ENCODE measurements at places on chromosomes 12 and 14.

DNA sequence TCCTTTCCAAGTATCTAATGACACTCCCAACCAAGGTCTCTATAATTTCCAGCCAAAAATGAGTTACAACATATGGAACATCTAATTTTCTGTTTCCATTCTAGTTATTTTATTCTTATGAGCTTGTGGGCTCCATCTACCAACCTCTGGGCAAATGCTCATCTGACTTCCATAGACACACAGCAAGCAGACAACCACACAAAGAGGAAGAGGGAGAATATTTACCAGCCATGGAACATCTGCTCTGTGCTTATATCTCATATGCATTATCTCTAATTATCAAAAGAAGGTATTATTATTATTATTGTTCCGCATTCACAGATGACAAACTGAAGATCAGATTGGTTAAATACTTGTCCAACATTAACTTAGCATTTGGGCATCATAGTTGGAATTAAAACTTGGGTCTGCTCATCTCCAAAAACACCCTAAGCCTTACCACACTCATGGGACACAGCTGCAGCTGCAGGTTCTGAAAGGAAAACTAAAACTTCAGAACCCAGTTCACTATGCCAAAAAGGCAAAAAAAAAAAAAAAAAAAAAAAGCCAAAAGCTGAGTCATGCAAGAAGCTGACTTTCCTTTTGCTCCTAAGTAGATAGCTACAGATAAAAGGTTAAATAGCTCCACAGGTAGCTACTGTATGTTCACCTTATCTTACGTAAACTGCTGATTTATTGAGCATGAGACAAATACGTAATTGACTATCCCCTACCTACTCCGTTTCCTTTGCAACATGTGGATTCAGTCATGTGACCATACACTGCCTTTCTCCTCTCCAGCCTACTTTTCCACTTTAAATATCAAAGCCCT lies 23.6 kb upstream of the TCL1B start:
- no peaks in the 10 kb centered on the region for H3K36me3 ChIP-seq
- no peaks in the 10 kb centered on the region for H3K27me3 ChIP-seq
- no peaks in the 10 kb centered on the region for H3K4me1 ChIP-seq
- no peak overlapping the region for H3K4me3 ChIP-seq
- no peak for DNase-seq
- no peak overlapping the region for H3K27ac ChIP-seq

DNA sequence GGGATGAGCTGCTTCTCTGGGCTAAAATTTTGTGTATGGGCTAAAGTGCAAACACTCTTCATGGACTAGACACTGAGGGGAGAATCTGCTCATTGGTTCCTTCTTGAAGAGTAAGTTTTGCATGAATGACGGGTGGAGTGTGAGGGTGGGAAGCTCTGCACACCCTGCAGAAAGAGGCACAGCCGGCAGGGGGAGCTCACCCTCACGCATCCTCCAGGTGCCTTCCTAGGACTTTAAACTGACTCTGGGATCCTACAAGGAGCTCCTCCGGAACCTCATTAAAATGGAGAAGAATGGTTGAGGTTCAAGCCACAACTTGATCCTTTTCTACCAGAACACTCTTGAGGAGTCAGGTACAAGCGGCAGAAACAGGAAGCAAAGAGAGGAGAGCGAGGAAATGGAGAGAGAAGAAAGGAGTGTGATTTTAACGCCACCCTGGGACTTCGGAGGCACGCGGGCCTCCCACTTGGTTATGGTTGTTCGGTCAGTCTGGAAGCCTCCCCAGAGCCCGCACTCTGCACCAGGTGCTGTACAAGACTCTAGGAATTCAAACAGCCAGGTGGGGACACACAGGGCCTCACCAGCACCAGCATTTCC lies 87.5 kb downstream of the SETD3 start:
- H3K36me3 ChIP-seq = peaks cover 5% of the 10 kb centered on the region
- H3K27ac ChIP-seq = no peak overlapping the region
- peaks cover 19% of the 10 kb centered on the region for H3K4me1 ChIP-seq
- no peak for DNase-seq

DNA sequence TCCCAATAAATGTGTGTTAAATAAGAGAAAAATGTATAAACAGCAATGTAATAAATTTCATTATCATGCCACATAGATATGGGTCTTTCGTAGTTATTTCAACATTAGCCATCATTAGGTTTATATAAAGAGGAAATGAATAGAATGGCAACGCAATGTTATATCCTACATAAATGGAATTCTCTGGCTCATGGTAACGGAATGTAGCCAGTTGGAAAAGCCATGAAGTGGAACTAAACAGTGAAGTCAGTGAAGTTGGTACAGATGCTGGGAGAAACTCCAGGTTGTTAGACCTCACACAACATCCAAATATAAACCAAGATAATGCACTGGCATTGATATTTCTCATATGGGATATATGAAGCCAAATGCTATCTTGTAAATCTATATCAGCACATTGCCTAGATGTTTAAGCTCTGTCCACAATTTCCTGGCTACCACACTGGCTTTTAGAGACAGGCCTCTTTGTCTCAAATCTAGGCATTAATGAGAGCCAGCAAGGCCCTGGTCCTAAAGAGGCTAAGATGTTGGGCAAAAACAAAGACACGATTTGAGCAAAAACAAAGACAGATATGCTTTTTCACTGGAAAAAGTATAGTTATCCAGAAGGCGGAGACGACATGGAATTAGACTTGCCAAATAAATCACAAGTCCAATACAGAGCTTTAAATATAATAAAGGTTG lies 861.0 kb downstream of the RPS29 start:
- H3K27me3 ChIP-seq = no peaks in the 10 kb centered on the region
- no peaks in the 10 kb centered on the region for H3K36me3 ChIP-seq
- H3K4me3 ChIP-seq = no peak overlapping the region
- no peak overlapping the region for H3K27ac ChIP-seq
- H3K4me1 ChIP-seq = no peaks in the 10 kb centered on the region

- DNase-seq = no peak
Measured at GRCh38 chr12:114274131-114274530, 131.8 kb downstream of the TBX5 start.

- H3K4me1 ChIP-seq = peaks cover 15% of the 10 kb centered on the region
- H3K4me3 ChIP-seq = no peak overlapping the region
- H3K36me3 ChIP-seq = no peaks in the 10 kb centered on the region
- H3K27ac ChIP-seq = no peak overlapping the region
- DNase-seq = no peak
Measured at GRCh38 chr12:21888276-21888863, 52.9 kb downstream of the ABCC9 start.
